ENCODE measurements at places on chromosomes 11 and 22.

DNA sequence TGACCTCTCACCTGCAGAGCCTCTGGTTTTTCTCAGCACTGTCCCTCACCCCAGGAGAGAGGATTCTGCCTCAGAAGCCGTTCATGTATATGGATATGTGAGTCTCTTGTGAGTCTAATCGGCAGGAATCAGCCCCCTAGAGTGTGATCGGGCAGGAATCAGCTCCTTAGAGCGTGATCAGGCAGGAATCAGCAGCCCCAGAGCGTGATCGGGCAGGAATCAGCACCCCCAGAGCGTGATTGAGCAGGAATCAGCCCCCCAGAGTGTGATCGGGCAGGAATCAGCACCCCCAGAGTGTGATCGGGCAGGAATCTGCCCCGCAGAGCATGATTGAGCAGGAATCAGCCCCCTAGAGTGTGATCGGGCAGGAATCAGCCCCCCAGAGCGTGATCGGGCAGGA lies 80.0 kb upstream of the EIF3D start:
- DNase-seq: no peak

DNA sequence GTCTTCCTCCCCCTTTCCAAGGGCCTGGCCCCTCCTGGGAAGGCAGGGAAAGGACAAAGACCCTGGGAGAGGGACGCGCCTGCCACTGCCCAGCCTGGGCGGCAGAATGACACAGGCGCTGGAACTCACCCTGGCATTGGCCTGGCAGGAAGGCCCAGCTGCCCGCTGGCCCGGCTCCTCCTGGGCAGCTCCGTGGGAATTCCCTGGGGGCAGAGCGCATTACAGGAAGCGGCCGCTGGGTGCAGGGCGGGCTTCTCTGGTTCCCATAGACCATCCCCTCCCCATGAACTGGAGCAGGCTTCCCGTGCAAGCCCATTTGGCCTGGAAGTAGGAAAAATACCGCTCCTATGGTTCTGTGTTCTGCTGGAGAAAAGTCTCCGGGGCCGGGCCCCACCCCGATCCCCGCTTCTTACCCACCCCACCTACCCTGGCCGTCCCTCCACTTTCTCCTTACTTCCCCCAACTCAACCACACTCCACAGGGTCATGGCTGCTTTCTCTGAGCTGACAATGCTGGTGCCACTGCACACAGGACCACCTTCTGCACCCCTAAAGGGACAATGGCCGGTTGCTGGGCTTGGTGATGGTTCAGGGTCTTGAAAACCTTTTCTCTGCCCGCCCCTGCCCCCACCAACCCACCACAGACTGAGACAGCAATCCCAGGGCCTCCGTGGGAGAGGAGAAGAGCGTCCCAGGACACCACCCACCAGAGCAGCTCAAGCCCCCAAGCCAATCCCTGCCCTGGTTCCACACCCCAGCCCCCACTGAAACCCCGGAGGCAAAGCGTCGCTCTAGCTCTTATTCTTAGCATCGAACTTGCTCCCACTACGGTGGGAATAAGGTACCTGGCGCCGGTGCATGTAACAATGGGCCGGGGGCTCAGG lies 58.9 kb downstream of the LINC01488 start:
- no peak for DNase-seq

GRCh38 chr11:101817581-101817980 lies 97.2 kb upstream of the CEP126 start:
- no peak for DNase-seq

GRCh38 chr11:61985869-61986268 lies 18.4 kb upstream of the FTH1 start:
- no peak for DNase-seq

DNA sequence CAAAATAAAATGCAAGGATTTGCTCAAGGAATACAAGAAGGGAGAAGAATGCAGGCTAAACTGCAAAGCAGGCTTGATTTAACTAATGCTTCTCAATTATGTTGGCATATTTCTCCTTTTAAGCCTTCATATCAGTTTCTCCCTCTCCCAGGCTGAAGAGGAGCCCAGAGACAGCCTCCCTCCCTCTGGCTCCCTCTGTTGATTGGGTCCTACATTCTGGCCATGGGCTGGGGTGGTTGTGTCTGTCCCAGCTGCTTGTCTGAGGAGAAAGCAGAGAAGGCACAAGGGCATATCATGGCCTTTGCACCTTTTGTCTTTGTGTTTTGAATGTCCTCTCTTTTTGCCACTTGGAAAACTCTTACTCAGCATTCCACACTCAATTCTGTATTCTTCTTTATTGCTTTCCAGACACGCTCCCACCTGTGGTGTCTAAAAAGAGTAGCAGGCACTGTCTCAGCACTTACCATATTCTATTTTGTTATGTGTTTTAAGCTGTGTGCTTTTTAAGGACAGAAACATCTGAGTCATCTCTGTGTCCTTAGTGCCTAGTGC lies 77.4 kb downstream of the INSC start:
- no peak for DNase-seq

- no peak for DNase-seq
Measured at GRCh38 chr11:43694477-43694876, 13.9 kb downstream of the HSD17B12 start.

DNA sequence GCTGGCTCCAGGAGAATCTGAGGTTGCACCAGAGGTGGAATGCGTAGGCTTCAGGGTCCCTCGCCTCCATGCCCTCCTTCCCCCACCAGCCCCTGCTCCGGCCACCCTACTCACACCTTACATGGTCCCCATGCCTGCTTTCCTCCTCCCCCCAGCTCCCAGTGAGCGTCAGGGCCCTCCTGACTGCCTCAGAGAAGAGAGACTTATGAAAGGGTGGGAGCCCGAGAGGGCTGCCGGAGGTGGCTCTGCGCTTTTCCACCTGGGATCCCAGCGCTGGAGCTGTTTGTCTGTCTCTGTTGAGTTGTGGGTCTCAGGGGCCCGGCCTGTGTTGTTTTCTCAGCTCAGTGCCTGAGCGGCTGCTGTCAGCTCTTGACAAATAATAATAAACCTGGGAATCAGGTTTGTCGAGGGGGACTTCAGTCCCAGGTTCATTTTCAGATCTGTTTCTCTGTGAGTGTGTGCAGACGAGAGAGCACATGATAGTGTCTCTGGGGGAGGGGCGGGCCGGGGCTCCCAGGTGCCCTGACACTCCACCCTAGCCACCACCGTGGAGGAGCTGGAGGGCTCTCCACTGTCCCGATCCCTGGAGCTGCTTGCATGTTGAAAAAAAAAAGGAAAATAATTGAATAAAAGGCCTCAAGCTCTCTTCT lies 153.7 kb downstream of the FEZ1 start:
- DNase-seq: no peak

Data from stimulated activated CD4-positive, alpha-beta T cell treated with anti-CD3 and anti-CD28 coated beads, Interleukin-2, amount 100 ng/mL, for 4 hours (primary cell).